ENCODE measurements at places on chromosomes 2 and 18. TPM values are rescaled to one million over a fixed set of nuclear protein-coding genes. Genes with fewer than 3 reads are reported as not detected.

GRCh38 chr2:38200598-38200997, 124.6 kb upstream of the CYP1B1 start:
- no peak for DNase-seq

Gene LONRF2
- total RNA-seq, result 17.5 TPM

Gene KIAA2012
- total RNA-seq, result not detected

Gene MAPRE3
- total RNA-seq, result 52.4 TPM

Gene GALNT13
- total RNA-seq, result 0.15 TPM

Data from left ventricle myocardium superior (tissue), 1 donor.